Uterus (tissue), 4 donors: ENCODE measurements at places on chromosomes 12 and 14.

GRCh38 chr12:73421832-73422231 lies 1115.8 kb upstream of the ATXN7L3B start:
- DNase-seq: no peak

DNA sequence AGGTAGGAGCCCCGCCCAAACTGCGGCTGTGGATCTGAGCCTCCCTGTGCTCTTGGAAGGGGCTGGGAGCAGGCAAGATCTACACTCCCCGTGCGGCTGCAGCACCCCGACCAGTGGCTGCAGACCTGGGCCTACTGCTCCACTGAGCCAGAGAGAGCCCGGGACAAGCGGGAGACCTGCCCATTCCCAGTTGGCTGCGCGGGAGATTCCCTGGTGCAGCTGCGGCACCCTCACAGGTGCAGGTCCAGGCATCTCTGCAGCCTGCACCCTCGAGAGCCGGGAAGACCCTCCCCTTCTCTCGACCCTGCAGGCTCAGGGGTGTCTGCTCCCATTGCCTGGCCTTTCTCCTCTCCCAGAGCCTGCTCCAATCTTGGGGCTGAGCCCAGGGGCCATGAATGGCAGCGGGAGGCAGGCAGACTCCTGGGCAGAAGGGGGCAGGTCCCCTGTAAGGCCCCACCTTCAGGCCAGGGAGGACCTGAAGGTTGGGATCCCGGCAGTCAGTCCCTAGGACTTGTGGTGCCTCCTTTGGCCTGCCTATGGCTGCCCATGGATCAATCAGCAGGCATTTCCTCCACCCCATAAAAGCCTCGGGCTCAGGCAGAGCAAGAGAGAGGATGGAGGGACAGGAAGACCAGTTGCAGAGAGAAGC lies 8.8 kb upstream of the A2M start:
- no peak for DNase-seq

DNA sequence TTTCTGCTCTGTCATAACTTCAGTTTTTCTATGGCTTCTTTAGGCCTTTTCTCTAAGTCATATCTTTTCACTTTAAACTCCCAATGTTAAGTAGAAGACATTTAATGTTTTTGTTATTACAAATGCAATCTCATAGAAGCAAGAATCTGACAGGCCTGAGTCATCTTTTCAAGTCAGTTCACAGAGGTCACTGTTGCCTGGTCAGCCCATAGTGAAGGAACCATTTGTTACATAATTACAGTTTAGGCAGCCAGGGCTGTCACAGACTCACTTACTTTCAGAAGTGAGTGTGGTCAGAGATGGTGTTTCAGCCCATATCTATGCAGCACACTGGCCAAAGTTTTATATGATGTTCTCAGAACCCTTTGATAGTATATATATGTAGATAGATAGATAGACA lies 46.5 kb downstream of the CCER1 start:
- no peak for DNase-seq

DNA sequence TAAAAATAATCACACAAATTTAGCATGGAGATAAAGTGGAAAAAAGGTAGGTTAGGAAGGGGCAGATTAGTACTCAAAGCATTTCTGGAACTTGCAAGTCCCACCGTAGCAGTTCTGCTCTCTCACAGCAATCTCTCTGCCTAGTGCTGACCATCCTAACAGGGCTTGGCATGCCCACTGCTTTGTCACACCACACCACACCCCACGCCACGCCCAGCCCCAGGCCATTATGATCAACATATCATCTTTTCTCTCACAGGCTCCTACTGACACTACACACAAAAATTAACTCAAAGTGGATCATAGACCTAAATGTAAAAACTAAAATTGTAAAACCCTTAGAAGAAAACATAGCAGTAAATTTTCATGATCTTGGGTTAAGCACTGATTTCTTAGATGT lies 273.7 kb downstream of the DAD1 start:
- no peak for DNase-seq

DNA sequence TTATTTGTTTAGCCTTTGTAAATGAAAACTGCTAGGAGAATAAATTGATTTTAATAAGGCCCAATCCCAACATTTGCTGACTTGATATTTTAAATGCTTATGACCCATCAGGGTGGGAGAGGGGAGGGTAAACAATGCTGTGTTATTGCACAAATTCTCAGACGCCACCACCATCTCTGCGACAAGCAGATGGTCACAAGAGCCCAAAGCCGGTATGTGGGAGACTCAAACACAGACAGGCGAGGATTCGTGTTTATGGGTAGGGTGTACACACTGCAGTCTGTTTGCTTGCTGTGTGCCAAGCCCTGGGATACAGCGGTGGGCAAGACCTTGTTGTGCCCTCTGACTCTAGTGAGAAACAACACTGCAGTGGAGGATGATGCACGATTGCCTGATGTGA lies 39.2 kb upstream of the PWP1 start:
- no peak for DNase-seq

DNA sequence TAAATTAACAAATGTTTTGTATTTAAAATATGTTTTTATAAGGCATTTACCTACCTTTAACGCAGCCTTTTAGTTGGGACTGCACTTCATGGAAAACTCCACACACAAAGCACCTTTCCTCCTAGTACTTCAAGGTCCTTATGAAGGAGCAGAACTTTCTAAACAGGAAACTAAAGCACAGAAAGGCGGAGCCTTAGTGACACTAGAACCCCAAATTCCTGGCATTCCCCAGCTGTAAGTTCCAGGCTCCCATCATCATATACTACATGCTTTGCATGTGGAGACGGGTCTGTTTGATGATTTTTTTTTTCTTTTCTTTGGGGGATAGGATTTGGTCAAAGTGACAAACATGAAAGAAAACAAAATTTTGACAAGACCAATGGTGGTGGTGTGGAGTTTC lies 39.5 kb downstream of the STXBP6 start:
- DNase-seq: no peak

DNA sequence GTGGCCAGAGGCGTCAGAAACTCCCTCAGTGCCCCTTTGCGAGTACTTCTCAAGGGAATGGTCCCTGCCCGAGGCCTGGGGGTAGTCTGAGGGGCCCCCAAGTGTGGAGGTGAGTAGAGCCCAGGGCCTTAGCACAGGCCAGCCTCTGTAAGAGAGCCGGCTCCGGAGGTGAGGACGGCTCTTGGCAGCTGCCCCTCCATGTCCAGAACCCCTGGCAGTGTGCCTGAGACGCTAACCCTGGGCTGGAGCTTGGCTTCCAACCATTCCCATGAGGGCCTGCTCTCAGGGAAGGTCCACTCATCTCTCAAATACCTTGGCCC lies 61.7 kb downstream of the PRMT8 start:
- no peak for DNase-seq

GRCh38 chr14:67963960-67964812 lies 144.6 kb downstream of the RAD51B start:
- DNase-seq: no peak

DNA sequence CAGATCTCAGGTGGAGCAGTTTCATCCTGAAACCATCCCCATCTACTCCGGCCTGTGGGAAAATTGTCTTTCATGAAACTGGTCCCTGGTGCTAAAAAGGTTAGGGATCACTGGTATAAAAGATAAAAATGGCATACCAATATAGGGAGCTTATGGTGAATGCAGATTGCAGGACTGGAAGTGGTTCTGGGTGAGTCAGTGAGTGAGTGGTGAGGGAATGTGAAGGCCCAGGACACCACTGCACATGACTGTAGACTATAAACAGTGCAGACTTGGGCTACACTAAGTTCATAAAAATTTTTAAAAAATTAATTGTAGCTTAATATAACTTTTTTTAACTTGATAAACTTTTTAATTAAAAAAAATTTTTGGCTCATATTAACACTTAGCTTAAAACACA lies 67.0 kb upstream of the RD3L start:
- DNase-seq: no peak
